Stimulated activated CD4-positive, alpha-beta T cell treated with anti-CD3 and anti-CD28 coated beads, Interleukin-15, amount 100 ng/mL, for 1 hour (primary cell): ENCODE measurements at places on chromosomes 16 and 17.
A peak's percentile ranks its signal among the peaks of the same experiment; 100 is the strongest.

DNA sequence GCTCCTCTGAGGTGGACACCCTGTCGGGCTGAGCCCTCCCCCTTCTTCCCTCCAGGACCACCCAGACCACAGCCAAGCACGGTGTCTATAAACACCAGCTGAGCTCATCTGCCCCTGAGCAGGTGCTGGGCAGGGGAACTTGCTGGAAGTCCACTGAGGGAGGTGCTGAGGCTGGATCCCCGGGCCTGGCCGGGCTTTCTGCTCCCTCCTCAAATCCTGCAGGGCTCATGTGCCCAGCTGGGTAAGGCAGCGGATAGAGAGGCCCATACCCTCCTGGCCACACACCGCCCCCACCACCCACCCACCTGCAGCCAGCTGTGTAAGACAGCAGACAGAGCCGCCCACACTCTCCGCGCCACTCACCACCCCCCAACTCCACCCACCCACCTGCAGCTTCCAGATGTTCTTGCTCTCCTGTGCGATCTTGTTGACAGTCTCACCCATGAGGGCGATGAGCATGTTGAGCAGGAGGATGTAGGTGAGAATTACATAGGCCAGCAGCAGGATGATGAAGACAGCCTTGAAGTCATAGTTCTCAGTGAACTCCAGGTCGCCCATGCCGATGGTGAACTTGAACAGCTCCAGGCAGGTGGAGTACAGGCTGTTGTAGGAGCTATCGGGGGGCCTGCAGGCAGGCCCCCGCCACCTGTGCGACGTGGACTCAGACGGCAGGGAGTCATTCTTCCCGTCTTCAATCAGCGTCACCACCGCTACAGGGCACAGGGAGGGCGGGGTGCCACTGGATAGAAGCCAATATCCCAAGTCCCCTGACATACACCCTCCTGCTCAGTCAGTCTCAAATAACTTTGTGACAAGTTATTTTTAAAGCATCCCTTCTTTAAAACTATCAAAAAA lies 15.9 kb upstream of the TRPV3 start:
- no peak for DNase-seq

DNA sequence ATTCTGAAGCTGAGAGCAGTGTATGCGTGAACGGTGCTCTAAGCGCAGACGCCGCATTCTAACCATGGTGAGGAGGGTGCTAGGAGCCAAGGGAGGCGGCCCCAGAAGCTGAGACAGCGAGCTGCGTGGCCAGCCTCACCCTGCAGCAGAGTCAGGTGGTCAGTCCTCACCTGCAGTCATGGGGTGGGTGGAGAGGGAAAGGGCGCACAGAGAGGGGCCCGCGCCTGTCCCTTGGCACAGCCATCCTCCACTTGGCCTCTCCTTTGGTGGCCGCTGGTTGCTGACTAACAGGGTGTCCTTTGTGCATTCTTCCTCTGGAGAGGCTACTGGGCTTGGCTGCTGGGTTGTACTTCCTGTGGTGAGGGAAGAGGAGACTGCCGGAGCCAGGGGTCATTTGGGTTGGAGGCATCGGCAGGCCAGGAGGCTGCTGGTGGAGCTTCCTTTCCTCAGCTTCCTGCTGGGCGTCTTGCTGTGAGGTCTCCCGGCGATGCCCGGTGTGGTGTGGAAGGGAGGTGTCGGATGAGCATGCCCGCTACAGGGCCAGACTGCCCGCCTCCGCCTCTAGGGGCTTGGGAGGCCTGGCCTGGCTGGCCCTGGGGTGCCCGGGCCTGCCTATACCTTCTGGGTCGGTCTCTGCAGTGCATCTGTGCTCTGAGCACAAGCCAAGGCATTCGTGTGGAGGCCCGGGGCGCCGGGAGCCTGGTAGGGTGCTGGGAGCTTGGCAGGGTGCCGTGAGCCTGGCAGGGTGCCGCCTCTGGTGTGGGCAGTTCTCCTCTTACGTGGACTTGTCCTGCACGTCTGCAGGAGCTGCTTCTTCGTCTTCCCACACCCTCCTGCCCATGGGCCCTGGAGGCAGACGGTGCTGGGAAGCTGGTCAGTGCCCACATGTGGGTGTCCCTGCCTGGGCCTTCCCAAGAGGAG lies 17.4 kb downstream of the RNF213 start:
- DNase-seq = no peak

- no peak for DNase-seq
These were observed 6.1 kb upstream of the KRT31 start for GRCh38 chr17:41403404-41404023.

DNA sequence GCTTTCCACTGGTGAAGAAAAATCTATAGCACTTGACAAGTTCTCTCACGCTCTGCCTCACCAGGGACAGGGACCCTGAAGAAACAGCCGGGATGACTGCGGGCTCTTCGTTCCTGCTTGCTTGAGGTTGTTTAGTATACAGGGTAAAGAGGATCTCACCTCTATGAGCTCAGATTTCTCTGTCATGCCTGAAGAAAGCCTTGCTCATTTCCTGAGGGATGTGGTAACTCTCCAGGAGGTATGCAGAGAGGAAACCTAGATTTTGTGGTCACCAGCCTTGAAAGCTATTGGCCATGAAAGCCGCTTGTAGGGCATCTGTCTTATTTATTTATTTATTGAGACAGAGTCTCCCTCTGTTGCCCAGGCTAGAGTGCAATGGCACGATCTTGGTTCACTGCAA lies 23.2 kb downstream of the USP43 start:
- DNase-seq = no peak

DNA sequence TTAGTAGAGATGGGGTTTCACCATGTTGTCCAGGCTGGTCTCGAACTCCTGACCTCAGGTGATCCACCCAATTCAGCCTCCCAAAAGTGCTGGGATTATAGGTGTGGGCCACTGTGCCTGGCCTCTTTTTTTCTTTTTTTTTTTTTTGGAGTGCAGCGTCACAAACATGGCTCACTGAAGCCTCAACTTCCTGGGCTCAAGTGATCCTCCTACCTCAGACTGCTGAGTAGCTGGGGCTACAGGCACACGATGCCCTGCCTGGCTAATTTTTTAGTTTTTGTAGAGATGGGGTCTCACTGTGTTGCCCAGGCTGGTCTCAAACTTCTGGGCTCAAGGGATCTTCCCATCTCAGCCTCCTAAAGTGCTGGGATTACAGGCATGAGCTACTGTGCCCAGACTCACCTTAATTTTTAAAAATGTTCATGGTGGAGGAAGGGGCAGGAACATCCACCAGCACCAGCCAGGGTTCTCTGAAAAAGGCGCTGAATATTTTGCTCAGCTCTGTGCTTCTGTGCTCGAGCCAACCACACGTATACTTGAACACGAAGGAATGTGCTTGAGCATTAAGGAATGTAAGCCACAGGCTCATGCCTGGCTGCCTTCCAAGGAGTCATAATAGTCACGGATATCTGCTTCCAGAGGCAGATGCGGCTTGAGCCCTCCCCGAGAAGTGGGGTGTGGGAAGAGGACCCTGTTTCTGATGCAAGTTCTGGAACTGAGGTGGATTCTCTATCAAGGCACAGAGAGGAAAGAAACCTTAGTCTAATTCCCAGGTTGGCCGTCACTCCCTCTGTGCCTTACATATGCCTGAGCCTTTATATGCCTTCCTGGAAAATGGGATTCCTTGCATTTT lies 65.5 kb upstream of the CREBBP start:
- no peak for DNase-seq

DNA sequence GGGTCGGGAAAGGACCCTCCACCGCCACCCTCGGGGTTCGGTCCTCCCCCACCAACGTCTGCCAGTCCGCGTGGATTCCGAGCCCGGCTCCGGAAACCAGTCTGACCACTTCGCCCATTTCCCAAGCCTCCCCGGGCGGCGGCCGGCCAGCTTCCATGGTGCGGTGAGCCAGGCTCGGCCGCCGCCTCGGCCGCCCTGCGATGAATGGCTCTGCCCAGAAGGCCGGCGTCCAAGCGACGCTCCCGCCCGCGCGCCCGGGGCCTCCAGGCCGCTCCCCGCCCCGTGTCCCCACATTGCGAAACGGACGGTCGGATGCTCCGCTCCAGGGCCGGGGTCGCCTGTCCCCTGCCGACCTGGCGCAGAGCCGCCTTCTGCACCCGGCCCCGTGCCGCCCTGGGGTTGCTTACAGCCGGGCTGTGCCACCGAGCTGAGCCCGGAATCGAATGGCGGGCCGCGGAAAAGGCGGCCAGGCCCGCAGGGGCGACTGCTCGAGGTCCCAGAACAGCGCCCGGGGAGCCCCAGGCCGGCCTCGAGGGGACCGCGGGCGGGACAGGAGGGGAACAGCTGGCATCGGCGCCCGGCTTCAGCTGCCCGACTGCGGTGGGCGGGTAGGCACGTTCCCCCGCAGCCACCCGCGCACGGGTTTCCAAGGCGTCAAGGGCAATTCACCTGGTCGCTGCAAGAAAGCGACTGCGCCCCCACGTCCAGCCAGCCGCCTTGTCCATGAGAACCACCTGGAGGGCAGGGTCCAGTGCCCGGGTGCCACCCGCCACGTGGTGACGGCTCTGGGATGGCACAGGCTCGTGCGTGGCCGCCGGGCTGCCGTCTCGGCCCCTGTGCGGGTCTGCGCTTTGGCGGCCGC lies 18.3 kb upstream of the CBX8 start:
- DNase-seq = no peak

- DNase-seq = no peak
These were observed 73.1 kb downstream of the KSR1 start for GRCh38 chr17:27529230-27529796.

GRCh38 chr17:44309472-44309871 lies 1.1 kb downstream of the RUNDC3A start:
- DNase-seq = no peak

DNA sequence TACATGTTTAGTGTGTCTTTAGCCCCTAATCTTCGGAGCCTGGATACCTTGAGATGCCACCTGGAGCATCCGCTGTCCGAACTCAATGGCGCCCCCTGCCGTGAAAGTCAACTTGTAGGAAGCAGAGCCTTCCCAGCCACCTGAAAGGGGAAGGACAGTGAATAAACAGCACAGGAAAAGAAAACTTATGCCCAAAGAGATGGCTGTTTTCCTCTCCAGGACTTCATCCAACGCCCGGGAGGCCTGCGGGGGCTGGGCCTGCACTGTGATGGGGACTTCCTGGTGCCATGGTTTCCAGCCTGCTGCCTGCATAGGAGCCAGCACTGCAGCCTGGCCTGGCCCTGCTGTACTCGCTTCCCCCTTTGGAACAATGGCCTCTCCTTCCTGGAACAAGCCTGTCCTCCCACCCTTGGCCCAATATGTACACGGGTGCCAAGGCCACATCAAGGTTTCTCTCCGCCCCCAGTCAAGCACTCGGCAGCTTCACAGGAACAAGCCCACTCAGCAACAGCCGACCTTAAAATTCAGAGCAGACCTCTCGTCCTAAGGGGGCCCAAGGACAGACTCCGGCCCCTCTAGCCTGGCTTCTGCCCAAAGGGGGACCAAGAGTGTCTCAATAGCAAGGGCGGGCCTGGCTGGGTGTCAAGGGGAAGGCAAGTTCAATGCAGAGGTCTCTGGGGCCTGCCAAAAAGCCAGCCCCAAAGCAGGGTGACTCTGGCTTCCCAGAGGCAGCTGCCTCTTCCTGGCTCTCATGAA lies 4.5 kb upstream of the UNC13D start:
- DNase-seq = peak; percentile 73

- DNase-seq = no peak
These were observed 70.1 kb downstream of the OMG start for GRCh38 chr17:31226950-31227349.

DNA sequence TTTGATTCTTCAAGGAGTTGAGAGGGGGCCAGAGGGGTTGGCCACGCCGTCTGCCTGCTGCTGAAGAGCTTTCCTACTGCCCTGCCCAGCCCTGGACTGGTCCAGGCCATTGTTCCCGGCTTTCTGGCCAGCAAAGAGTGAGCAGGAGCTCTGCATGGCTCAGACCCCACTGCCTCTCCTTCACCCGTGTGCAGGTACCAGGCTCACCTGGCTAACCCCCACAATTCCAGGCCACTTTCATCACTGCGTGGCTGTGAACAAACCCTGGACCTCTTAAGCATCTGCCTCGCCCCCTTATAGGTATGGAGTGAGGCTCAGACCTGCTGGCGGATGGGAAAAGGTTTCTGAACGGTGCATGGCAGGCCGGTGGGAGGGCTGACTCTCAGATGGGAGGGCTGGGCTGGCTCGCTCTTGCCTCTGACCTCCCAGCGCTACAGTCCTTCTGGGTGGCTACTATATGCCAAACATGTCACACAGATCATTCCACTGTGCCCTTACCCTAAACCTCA lies 8.9 kb downstream of the ZNF319 start:
- DNase-seq = no peak

GRCh38 chr17:28392491-28392890 lies 13.5 kb downstream of the SLC46A1 start:
- DNase-seq = no peak

DNA sequence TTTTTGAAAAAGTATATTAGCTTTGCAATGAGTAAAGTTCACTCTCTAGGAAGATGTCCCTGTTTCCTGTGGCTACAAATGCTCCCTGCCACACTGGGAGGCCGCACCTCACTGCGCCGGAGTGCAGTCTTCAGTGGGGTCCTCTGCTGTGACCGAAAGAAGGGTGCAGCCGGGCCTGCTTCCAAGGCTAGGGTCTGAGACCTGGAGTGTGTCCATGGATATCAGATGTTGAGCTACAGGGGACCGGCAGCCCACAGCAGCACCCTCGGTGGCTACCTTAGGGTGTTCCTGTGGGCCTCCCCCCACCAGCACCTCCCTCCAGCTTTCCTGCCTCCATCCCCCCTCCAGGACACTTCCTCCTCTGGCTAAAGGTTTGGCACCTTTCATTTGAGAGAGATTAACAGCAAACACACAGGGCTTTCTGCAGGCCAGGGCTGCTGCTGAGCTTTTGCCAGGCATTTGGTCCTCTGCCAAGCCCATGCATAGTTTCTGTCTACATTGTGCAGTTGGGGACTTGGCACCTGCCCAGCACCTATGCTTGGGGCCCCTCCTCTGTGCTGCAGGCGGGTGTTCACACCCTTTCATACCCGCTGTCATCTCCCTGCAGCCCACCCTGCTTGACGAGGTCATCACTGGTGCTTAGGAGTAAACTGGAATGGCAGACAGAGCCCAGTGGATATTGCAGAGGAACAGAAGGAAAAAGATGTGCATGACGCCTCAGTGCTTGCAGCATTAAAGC lies 33.8 kb upstream of the CRISPLD2 start:
- DNase-seq = no peak

- no peak for DNase-seq
These were observed 28.8 kb downstream of the ORC6 start for GRCh38 chr16:46718214-46718613.

- DNase-seq = peak; percentile 77
These were observed 617 bp upstream of the SENP3 start for GRCh38 chr17:7561028-7561575.
